HT1080 (cell line): ENCODE measurements at places on chromosomes 6 and 20.

- DNase-seq: no peak
Measured at GRCh38 chr6:15715851-15716250, 53.0 kb upstream of the DTNBP1 start.

- DNase-seq: peak; percentile 43
Measured at GRCh38 chr20:59087829-59088433, 45.3 kb upstream of the PRELID3B start.

DNA sequence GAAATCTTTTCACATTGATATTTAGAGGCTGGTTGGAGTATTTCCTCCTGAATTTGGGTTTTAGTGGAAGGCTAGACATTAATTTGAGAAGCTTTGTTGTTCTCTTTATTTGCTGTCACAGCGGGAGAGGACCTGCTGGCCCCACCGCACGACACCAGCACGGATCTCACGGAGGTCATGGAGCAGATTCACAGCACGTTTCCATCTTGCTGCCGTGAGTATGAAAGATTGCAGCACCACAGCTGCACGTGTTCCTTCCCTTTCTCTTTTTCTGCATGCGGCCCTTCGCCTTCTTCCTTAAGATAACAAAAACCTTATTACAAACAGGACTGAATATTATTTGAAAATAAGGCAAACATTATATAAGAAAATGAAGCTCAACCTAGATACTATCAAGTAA lies 555.5 kb downstream of the UTRN start:
- DNase-seq: no peak

DNA sequence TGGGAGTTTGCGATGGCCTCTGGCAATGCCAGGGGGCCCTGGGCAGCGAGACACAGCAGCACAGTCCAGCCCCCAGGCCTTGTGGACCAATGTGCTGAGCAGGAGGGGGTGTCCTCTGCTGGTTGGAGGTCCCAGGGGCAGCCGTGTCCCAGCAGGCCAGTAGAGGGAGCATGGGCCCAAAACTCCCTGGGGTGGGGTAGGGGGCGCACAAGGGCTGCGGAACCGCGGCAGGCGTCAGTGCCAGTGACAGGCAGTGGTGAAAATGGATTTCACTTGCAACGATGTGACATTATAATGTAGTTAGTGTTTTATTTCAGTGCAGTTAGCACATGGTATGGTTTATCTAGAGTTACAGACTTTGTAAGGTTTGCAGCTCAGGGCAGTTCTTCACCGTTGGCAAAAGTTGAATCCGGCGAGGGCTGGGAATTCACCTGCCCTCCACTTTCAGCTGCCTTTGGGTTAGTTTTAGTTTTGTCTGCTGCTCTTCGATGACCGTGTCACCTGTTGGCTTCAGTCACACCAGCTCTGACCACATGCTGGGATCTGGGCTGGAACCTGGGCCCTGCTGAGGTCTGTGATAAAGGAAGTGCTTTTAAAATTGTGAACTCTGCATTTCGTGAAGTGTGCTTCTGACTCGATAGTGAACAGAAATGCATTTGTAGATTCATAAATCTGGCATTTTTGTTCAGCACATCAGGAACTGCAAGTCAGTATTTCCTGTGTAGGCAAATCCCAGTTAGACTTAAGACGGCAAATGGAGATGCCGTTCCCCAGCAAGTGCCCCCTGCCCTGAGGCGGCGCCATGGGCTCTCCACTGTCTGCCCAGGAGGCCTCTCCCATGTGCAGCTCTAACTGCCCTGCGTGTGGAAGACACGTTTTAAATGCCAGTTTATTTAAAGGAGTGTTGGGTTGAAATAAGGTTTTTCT lies 46.8 kb downstream of the PYGB start:
- peak; percentile 61 for DNase-seq

DNA sequence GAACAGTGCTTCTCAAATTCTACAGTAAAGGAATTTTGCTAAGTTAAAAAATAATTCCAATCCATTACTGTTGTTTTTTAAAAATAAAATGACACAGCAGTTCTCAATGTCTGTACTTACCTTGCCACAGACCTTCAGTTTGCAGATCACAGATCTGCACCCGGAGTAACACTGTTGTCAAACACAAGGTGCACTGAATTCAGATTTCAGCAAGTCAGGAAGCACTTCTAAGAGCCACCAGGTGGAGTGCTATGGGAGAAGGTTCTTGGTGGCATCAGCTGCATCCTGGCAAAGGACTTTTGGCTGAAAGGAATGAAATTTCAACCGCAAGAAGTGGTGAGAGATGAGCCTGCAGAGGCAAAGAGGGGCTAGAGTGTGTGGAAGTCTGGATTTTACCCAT lies 17.4 kb downstream of the RSPH4A start:
- DNase-seq: no peak

DNA sequence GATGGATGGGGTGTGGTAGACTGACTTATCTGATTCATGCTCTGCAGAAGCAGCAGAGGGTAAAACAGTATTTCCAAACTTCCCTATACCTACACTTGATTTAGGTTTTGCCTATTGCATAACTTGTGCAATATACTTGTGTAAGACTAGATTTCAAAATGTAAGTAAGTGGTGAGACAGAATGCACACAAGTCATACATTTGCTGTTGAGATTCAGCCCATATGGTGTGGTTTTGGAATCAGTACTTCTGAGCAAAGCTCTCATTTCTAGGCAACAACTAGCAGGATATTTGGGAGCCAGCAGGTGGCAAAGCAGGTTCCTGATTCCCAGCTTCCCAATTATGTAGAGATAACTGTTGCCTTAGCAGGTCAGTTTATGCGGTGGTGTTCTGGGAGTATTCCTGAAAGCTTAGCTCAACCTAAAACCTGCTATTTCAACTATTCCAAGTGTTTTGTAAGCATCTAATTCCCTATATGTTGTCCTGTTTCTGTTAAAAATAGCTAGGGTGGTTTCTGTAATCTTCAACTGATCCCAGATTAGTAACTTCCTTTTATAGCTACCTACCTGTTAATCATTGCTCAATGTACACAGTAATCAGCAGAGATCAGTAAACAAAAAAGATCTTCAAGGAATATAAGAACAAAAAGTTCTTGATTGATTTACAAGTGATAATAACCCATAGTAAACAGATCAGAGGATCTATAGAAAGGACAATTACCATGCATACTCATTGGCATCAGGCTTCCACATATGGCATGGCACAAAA lies 8.5 kb upstream of the FABP7 start:
- DNase-seq: no peak

- DNase-seq: peak; percentile 67
Measured at GRCh38 chr20:63653041-63653973, at the start of gene STMN3. Gene STMN3 (minus strand): TSS chr20:63653424. CDS start chr20:63653345, 79 bp downstream.

DNA sequence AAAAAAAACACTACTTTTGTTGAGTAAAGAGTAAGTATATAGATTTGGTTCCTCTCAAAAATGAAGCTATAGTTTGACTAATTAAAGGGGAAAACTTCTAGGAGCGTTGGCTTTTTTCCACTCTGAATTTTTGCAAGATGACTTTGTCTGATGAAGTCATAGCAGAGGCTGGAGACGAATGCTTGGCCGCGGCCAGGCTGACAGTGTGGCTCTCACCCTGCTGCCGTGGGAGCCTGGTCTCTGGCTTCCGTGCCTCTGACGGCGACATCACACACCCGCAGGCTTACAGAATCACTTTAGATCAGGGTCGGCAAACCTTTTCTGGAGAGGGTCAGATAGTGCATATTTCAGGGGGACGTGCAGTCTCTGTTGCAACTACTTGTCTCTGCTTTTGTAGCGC lies 145.0 kb downstream of the PHACTR3 start:
- DNase-seq: no peak

GRCh38 chr6:32840604-32841246 lies 2.2 kb upstream of the TAP2 start:
- no peak for DNase-seq

GRCh38 chr20:64074184-64074789 lies 5.0 kb downstream of the RGS19 start:
- DNase-seq: no peak

DNA sequence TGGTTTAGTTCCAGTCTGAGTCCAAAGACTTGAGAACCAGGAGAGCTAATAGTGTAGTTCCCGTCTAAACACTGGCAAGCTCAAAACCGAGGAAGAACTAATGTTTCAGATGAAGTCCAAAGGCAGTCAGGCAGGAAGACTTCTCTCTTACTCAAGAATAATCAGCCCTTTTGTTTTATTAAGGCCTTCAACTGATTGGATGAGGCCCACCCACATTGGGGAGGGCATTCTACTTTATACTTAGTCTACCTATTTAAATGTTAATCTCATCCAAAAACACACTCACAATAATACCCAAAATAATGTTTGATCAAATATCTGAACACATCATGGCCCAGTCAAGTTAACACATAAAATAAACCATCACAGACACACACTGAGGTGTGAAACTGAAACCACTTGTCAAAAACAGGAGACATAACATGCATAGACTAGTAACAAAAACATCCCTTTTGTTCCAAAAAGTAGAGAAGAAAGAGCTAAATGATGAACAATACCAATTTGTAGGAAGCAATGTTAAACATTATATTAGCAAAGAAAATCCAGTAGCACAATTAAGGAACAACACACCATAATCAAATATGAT lies 50.2 kb upstream of the SENP6 start:
- DNase-seq: no peak

- DNase-seq: no peak
Measured at GRCh38 chr6:61755739-61756138, 530.3 kb downstream of the KHDRBS2 start.

GRCh38 chr6:139533573-139534471 lies 159.4 kb upstream of the CITED2 start:
- DNase-seq: peak; percentile 68

- DNase-seq: no peak
Measured at GRCh38 chr6:161543684-161544309, 269.9 kb upstream of the AGPAT4 start.

DNA sequence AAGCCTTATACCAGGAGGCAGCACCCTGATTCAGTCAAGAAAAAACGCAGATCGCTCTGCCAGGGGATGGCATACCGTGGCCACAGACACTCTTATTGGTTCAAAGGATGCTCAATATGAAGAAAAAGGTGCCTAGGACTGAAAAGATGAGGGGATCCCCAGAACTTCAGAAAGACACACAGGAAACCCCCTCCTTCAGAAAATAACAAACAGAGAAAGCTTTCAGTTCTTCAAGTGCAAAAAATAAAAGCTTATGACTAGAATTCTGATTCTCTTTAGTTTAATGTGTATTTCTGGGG lies 17.7 kb upstream of the MYB start:
- DNase-seq: no peak

GRCh38 chr6:44735630-44735963 lies 348.1 kb downstream of the CDC5L start:
- DNase-seq: no peak

GRCh38 chr20:50580016-50580747 lies 70.0 kb downstream of the PTPN1 start:
- DNase-seq: peak; percentile 65

DNA sequence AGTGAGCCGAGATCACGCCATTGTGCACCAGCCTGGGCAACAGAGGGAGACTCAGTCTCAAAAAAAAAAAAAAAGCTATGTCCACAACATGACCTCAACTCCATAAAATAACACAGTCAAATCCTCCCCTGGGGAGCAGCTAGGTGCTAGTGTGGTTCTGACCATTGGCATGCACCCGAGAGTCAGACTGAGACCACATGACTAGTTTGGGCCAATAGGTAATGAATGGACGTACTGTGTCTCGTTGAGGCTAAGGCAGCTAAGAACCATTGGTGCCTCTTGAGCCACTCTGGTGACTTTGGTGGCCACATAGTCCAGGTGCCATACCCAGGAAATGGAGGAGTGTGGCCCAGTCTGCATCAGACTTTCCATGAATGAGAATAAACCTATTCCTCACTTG lies 40.3 kb downstream of the ATP9A start:
- no peak for DNase-seq

DNA sequence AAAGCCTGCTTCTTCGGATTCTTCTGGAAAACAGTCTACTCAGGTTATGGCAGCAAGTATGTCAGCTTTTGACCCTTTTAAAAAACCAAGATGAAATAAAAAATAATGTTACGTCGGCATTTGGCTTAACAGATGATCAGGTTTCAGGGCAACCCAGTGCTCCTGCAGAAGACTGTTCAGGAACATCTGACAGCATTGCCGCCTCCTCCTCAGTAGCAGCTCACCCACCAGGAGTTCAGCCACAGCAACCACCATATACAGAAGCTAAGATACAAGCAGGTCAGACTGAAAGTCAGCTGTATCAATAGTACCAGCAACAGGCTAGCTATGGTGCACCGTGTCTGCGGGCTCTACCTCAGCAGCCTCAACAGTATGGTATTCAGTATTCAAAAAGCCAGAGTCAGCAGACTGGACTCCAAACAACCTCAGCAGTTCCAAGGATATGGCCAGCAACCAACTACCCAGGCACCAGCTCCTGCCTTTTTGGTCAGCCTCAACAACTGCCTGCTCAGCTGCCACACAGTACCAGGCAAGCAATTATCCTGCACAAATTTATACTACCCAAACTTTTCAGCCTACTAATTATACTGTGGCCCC lies 51.9 kb downstream of the BTBD9 start:
- DNase-seq: no peak

DNA sequence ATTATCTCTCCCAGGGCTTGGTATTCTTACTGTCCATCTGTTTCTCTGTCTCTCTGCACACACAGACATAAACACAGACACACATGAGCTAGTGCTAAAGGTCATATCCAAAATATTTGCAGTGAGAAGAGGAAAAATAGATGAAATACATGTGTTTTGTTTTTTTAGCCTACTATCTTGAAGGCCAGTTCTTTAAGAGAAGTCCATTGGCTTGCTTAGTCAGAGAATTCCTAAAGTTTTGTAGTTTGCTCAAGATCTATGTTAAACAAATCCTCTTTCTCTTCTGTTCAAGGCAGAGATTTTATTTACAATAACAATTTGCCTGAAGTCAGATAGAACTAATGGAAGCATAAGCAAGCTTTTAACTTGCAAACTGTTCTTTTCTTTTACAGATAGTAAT lies 120.0 kb upstream of the AKIRIN2 start:
- DNase-seq: no peak

DNA sequence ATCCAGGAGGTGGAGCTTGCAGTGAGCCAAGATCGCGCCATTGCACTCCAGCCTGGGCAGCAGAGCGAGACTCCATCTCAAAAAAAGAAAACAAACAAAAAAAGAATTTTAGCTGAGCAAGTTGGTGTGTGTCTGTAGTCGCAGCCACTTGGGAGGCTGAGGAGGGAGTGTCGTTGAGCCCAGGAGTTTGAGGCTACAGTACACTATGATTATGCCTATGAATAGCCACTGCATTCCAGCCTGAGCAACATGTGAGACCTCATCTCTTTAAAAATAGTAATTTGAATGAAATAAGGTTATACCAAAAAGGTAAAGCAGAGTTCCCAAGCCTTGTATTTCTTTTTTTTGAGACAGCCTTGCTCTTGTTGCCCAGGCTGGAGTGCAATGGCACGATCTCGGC lies 19.8 kb downstream of the MTRES1 start:
- DNase-seq: no peak

- DNase-seq: no peak
Measured at GRCh38 chr20:63708301-63709148, 686 bp downstream of the ZGPAT start.

DNA sequence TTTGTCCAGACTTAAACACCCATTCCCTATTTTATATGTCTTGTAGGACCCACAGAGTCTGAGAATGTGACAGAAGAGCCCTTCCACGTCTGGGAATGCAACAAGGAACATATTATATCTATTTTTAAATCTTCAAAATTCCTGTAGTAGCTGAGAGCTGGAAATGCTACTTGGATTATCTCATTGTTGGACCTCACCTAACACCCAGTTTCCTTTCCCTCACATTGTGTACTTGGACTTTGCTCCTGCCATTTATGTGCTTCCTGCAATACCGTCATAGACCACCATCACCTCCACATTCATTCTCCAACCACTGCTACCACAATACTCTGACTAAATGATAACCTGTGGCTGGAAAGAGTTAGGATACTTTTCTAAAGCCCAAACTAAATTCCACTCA lies 335.4 kb downstream of the COL12A1 start:
- DNase-seq: peak; percentile 11

GRCh38 chr6:47138046-47138445 lies 95.9 kb upstream of the ADGRF1 start:
- no peak for DNase-seq
